ENCODE measurements at places on chromosomes 2 and 18. TPM values are rescaled to one million over a fixed set of nuclear protein-coding genes. Genes with fewer than 3 reads are reported as not detected.

The RFTN2 gene
- polyA plus RNA-seq, result 15.2 TPM

The ALK gene
- 0.09 TPM for polyA plus RNA-seq

The CHAC2 gene
- 3.5 TPM for polyA plus RNA-seq

The ANTXR1 gene
- polyA plus RNA-seq, result 158 TPM

The DPYSL5 gene
- polyA plus RNA-seq, result 16.8 TPM

The GKN2 gene
- polyA plus RNA-seq, result not detected

The GCG gene
- polyA plus RNA-seq, result 15.1 TPM

The SEH1L gene
- 27.1 TPM for polyA plus RNA-seq

The STRADB gene
- 59.5 TPM for polyA plus RNA-seq

Measured in muscle of arm (tissue), 14 donors.